ENCODE measurements at places on chromosomes 2 and 18.

- no peak for DNase-seq
Measured at GRCh38 chr18:21458310-21458709, 142.2 kb downstream of the ESCO1 start.

GRCh38 chr2:239994086-239994485 is 31.1 kb downstream of the NDUFA10 start:
- no peak for DNase-seq

GRCh38 chr2:216632346-216632951 is 771 bp upstream of the IGFBP2 start:
- no peak for DNase-seq

- no peak for DNase-seq
Measured at GRCh38 chr2:10257500-10258147, 45.1 kb upstream of the HPCAL1 start.

DNA sequence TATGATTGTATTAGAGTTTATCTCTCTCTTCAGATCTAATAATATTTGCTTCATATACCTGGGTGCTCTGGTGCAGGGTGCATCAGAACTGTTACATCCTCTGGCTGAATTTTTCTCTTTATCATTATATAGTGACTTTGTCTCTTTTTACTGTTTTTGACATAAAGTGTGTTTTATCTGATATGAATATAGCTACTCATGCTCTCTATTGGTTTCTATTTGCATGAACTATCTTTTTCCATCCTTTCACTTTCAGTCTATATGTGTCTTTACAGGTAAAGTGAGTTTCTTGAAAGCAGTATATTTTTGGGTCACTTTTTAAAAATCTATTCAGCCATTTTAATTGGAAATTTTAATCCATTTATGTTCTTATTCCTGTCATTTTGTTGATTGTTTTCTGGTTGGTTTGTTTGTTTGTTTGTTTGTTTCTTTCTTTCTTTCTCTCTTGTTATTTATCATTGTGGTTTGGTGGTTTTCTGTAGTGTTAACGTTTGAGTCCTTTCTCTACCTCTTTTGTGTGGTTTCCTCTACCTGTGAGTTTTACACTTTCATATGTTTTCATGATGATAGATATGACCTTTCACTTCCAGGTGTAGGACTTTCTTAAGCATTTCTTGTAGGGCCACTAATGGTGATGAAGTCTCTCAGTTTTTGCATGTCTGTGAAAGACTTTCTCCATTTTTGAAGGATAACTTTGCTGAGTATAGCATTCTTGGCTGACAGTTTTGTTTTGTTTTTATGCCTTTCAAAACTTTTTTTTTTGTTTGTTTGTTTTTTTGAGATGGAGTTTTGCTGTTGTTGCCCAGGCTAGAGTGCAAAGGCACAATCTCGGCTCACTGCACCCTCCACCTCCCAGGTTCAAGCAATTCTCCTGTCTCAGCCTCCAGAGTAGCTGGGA is 54.9 kb downstream of the CCNT2 start:
- DNase-seq = no peak

DNA sequence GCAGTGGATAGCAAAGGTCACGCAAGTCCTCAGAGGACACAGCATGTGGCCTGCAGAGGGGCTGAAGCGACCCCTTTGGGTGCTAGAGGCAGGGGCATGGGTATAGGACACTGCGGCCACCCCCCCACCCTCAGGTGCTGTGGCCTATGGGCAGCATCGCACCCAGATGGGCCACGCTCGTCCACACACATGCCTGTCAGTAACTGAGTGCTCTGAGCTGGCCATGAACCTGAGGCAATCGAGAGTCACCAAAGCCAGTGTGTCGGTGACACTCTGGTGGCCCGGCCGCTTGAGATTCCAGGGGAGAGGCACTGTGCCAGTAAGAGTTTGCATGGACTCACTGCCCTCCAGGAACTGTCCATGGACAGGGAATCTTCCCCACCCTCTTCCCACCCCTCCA is 22.7 kb upstream of the PTPN2 start:
- DNase-seq = no peak

- DNase-seq = no peak
Measured at GRCh38 chr2:157760949-157761348, 115.2 kb downstream of the ACVR1 start.

GRCh38 chr2:230703514-230703913 is 9.1 kb upstream of the CAB39 start:
- no peak for DNase-seq

- no peak for DNase-seq
Measured at GRCh38 chr2:29643196-29643595, 278.2 kb downstream of the ALK start.
